ENCODE measurements at places on chromosomes 12 and 14.

DNA sequence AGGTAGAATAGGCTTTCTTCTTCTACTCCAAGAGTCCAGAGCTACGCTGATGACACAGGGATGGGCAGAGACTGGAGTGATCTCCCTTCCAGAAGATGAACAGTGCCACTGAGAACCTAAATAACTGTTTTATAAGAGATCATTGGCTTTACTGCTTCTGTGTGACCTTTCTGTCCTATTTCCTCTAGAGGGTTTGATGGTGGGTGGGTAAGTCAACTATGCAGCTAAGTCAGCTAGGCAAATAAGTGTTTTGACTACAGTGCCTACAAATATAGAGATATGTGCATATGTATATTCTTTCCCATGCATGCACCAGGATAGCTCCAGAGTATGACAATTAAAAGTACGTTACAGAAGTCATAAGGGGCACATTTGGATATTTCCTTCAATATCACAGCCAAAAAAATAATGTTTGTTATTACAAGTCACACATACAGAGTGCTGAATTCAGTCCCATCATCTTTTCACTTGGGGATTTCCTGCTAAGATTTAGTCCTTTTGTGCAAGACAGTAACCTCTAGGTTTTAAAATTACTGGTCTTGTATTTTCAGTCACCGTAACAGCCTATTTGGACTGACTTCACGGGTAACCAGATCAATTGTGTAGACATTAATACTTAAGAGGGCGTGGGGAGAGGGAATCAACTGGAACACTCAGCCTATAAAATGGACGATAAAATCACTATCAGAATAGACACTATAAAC lies 412.6 kb upstream of the SOX5 start:
- no peak for DNase-seq

- DNase-seq, result no peak
Observed at GRCh38 chr12:54796991-54797390, 57.3 kb upstream of the MUCL1 start.

DNA sequence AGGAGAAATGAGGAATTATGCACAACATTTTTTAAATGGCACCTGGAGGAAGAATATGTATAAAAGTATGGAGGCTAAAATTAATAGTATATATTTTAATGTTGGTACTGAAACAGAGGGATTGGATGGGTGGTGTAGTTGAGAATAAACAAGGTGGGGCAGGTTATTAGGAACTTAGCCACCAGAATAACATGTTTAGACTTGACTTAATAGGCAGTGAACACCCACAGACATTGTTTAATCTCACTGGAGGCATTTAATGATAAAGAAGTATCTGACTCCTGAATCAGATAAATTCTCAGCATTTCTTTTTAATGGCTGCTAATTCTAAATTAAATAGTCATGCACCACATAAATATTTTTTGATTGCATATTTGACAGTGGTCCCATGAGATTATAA lies 139.7 kb downstream of the CNTN1 start:
- DNase-seq, result no peak

DNA sequence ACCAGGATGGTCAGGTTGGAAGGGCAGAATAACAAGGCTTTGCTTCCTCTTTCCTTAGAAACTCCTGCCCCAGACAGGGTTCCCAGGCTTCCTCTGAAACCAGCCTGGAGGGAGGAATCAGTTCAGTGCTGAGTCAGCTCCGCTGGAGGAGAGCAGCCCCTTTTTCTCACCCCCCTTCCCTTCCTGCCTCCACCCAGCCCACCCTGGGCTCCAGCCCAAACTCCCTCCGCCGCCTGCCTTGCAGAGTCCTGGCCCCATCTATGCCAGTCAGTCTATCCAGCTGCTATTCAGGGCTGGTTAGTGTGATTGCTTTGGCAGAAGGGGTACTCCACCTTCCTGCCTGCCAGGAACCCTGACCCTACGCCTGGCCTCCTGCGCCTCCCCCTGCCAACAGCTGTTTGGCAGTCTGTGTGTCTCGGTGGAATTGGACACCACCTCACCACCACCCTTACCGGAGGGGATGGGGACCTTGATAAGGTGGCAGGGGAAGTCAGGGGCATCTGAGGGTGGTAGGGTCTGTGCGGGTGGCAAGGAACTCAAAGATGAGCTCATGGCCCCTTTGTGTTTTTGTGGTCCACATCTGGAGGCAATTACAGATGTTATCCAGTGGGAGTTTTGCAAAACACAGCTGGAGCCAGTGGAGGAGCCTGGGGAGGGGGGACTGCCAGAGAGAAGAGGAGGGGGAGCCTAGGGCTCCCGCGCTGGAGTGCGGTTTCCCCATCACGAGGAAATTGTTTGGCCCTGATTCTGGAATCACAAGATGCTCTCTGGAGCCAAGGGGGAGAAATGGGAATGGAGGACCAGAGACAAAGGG lies 12.2 kb downstream of the MMP14 start:
- no peak for DNase-seq

- no peak for DNase-seq
Observed at GRCh38 chr14:52650774-52651173, 44.6 kb downstream of the ERO1A start.

- no peak for DNase-seq
Observed at GRCh38 chr14:76846331-76847047, 20.3 kb downstream of the LRRC74A start.

GRCh38 chr14:53525608-53526007 lies 372.5 kb upstream of the DDHD1 start:
- no peak for DNase-seq

DNA sequence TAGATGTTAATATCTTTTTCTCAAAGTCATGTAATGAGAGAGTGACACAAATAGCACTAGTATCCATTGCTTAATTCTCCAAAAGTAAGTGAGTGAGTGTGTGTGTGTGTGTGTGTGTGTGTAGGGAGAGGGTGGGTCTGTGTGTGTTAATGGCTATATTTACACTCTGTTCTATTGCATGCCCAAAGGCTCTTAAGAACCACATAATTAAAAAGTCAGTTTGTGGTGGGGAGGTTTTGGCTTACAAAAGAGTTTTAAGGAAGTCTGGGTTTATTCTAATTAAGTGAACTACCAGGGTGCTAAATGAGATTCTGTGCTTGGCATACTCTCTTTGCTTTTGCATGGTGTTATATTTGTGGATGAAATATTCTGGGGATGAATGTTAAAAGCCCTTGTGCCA lies 1897.6 kb upstream of the FLRT2 start:
- DNase-seq, result no peak

- DNase-seq, result no peak
Observed at GRCh38 chr14:64423987-64424386, 35.8 kb downstream of the MTHFD1 start.

- DNase-seq, result no peak
Observed at GRCh38 chr14:78978896-78979295, 808.7 kb downstream of the NRXN3 start.

DNA sequence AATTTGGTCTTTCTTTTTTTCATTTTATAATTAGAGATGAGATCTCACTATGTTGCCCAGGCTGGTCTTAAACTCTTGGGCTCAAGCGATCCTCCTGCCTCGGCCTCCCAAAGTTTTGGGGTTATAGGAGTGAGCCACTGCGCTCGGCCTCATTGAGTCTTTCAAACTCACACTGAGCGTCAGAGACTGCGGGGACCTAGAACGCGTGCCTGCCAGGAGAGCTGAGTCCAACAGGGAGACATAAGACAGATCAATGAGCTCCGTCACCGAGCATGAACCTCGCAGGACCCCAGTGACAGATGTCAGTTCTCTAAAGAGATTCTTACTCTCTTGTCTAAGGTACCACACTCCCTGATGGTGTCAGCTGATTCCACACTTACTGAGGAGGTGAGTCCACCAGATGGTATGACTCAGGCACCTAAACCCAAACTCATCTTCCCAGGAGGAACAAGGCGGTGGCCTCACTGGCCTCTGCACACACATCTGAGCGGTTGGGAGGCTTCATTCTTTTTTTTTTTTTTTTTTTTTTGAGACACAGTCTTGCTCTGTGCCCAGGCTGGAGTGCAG lies 58.9 kb downstream of the CCDC88C start:
- DNase-seq, result no peak

GRCh38 chr12:100868487-100868886 lies 73.9 kb downstream of the ANO4 start:
- DNase-seq, result no peak

DNA sequence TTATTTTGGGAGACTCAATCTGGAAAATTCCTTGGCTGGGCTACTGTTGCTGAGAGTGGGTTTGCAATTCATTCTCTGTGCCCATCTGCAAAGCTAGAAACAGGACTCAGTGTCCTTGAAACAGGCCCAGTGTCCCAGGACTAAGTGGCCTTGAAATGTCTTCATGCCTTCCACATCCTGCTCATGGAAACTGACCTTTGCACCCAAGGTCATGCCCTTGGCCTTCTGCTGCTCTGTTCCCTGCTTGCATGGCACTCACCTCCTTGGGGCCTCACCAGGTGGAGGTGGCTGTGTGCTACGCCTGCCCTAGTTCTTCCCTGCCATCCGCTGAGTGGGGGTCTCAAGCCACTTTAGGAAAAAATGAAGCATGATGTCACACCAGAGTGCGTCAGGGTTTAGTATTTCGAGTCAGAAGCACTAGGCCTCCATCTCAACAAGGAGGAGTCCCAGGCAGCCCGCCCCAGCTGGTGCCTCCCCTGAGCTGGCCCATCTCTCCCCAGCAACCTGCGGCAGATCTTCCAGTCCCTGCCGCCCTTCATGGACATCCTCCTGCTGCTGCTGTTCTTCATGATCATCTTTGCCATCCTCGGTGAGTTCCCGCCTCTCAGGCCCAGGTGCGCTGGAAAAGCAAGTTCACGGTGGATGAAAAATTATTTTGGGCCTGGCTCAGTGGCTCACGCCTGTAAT lies 48.1 kb downstream of the TPCN1 start:
- no peak for DNase-seq

DNA sequence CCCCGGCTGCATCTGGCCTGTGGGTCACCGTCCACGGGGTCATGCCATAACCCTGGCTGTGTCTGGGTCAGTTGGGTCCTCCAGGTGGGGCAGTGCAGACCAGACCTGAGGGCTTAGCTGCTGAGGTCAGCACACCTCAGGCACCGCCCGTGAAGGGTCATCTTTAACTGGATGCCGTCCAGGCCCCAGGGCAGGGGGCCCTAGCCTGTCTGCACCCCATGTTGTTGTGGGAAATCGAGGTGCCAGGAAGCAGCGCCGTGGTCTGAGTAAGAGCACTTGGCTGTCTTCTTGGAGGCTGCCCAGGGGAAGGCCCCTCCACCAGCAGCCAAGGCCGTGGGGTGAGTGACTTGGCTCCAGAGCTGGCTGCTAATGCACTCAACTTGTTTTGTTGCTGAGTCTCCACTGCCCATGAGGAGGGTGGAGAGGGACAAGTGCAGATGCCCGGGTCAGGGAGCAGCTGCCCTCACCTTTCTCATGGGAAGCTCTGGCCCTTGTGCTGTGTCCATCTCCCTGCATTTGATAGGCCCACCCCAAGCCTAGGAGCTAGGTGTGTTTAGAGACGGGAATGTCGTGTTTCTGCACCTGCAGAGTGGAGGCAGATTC lies 317.2 kb downstream of the TMEM121 start:
- DNase-seq, result peak; percentile 90

- no peak for DNase-seq
Observed at GRCh38 chr14:33229269-33229929, 290.7 kb downstream of the NPAS3 start.

- DNase-seq, result no peak
Observed at GRCh38 chr12:85568395-85569103, 267.7 kb downstream of the RASSF9 start.

DNA sequence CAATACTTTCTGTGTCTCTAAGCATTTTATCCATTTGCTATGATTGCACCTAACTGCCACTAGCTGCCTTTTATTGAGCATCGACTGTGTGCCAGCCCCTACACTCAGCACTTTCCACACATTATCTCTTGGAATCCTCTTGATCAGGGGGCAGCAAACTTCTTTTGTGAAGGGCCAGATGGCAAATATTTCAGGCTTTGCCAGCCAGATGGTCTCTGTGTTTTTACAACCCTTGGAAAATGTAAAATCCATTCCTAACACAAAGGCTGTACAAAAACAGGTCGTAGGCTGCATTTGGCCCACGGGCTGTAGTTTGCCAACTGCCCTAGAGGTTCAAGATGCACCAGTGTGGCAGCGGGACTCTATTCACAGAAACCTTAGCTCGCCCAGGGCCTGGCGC lies 19.5 kb downstream of the FOXN4 start:
- no peak for DNase-seq

DNA sequence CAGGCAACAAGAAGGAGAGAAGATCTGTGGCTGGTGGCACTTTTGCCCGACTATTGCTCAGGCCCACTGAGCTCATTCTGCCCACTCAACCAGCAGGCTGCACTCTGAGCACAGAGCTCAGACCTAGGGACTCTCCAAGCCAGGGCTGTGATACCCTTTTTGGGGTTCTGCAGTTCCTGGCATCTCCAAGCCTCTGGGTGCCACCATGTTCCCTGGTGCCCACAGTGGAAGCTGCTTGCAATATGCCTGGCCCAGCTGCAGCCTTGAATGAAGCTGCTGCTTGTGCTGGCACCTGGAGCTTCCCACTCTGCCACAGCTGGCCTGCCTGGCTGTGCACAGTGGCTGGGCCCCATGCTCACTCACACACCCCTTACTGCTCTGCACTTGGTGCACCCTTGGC lies 236.1 kb downstream of the ADGRD1 start:
- no peak for DNase-seq

GRCh38 chr14:81062816-81063215 lies 107.4 kb downstream of the TSHR start:
- no peak for DNase-seq

- DNase-seq, result no peak
Observed at GRCh38 chr12:59619461-59620240, 23.8 kb downstream of the SLC16A7 start.

Measured in vagina (tissue), 2 donors.